Upper lobe of left lung (tissue), 6 donors: ENCODE measurements at places on chromosomes 11 and 22. TPM values are rescaled to one million over a fixed set of nuclear protein-coding genes. Genes with fewer than 3 reads are reported as not detected.

ACTN3 gene
- total RNA-seq, result not detected

TMPRSS4 gene
- total RNA-seq, result 3.8 TPM

DNA sequence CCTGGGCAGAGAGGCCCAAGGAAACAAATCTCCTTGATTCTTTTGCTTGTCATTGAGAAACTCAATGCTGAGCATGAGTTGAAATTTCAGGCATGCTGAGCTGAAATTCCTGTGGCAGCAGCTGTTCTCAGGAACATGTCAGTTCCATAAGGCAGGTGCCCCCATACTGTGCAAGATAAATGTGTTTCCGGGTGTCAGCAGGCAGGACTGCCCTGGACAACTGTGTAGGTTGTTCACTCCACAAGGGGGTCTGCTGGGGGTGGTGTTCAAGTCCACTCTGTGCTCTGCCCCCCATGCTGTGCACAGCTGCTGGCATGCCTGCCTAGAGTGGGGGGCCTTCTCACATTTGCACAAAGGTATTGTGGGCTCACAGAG is 133.7 kb downstream of the CTTN start:
- H3K27ac ChIP-seq, result no peak overlapping the region
- no peak overlapping the region for H3K4me3 ChIP-seq
- no peaks in the 10 kb centered on the region for H3K27me3 ChIP-seq
- no peaks in the 10 kb centered on the region for H3K36me3 ChIP-seq

DNA sequence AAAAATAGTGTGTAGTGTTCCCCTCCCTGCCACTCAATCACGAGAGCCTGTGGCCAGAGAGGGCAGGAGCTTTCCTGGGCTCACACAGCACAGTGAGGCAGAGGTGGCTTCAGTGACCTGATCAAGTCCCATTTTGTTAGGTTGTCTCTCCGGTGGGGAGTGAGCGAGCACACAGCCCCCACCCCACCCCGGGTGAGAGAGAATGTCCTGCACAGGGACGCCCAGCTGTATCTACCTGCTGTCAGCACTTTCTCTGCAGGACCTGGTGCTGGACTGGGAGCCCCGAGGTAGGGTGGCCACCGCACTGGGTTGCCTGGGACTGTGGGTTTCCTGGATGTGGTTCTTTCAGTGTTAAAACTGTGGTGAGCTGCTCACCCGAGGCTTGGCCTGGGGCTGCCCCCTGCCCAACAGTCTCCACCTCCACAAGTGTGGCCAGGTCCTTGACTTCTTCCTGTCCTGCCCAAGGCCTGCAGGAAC is 6.1 kb downstream of the CAPN5 start:
- H3K27ac ChIP-seq, result peak overlapping the region; percentile 80
- H3K4me3 ChIP-seq, result no peak overlapping the region
- H3K36me3 ChIP-seq, result no peaks in the 10 kb centered on the region
- H3K4me1 ChIP-seq, result peaks cover 35% of the 10 kb centered on the region
